ENCODE measurements at places on chromosomes 4 and X.

- DNase-seq, result no peak
Observed at GRCh38 chr4:174332741-174333493, 49.2 kb downstream of the CEP44 start.

DNA sequence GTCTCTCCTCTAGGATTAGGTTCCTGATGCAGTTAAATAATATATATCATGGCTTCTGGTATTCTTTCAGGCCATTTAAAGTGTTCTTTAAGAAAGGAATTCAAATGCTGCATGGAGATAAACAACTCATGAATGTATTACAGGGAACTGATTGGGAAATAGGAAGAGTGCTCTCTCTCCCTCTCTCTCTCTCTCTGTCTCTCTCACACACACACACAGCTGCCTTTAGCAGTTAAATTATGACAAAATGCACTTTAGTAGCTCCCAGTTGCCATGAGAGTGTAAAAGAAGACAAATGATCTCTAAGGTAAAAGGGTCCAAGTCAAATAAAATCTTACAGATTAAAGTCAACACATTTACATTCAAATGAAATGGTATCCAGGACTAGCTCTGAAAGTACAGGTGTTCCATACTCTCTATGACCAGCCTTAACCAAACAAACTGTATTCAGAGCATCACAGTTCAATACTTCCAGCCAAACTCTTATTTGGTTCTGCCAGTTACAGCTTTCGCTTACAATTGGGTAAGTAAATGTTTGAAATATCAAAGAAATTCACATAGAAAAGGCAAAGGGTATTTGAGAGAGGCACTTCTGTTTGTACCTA lies 94.7 kb upstream of the CXXC4 start:
- peak; percentile 40 for DNase-seq

DNA sequence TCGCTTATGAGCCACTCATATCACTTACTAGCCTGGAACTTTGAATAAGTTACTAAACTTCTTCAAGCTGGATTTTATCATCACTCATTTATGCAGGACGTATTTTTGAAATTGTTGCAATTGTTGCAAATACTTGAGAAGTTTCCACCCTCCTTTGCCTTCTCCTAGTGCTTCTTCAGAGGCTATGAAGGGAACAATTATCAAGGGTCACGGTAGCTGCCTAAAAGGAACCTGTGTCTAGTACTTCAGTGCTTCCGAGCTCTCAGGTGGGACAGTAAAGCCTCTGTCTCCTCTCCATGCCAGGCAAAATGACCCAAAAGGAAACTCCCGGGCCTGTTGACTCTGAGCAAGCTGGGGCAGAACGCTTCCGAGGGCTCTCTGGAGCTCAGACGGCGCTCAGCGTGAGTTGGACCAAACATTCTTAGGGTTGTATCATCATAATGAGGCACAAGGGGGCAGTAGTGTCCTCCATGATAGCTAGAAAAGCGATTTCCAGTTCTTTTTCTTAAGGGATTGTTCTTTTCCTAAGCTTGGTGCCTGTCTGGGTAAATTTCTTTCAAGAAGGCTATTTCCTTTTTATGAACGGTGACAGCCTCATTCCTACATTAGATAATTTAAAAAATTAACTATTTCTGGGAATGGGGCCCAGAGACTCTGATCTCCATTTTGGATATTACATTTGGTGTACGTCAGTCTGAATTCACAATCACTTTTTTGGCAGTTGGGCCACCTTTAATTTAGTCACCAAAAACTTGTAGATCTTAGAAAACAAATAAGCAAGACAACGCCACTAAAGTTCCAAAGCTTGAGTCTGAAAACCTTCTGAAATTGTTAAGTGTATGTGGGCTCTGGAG lies 73.1 kb downstream of the PACRGL start:
- peak; percentile 49 for DNase-seq

DNA sequence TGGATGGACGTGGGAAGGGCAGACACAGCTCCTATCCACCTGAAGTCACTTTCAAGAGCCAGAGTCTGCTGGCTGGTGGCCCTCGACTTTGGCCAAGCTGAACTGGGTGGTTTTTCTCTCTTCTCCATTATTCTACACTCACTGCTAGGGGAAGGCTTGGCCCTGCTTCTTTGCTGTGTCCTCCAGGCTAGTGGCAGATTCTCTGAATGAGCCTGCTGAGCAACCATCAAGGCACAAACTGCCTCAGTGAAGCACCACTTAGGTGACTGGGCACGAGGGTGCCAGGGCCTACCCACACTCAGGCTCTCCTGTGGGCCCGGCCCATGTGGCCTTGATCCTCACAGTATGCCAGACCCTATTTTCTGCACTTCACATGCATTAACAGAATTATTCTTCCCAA lies 92.0 kb downstream of the PJA1 start:
- no peak for DNase-seq

GRCh38 chrX:10769696-10770619 lies 149.6 kb upstream of the MID1 start:
- DNase-seq, result peak; percentile 37

DNA sequence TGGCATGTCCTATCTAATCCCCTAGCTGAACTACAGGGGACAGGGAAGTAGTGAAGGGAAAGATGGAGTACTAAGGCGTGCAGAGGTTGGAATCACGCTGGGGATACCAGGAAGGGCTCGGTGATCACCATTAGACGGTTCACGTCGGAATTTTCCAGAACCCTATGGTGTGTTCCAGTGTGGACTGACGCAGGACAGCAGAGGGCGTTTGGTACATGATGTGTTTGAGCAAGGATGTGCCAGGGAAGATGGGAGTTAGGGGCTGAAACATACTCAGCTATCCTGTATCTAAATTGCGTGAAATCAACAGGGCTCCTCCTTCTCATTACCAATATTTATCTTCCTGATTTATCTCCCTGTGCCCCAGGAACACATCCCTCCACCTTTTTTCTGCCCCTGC lies 33.7 kb downstream of the PRPS2 start:
- no peak for DNase-seq

- DNase-seq, result no peak
Observed at GRCh38 chrX:23765449-23765848, 17.5 kb upstream of the SAT1 start.

- DNase-seq, result no peak
Observed at GRCh38 chr4:98803251-98803650, 125.7 kb downstream of the EIF4E start.

GRCh38 chr4:37516057-37516775 lies 170.0 kb downstream of the RELL1 start:
- DNase-seq, result no peak

GRCh38 chr4:77695774-77696173 lies 90.2 kb downstream of the CXCL13 start:
- DNase-seq, result no peak

- no peak for DNase-seq
Observed at GRCh38 chr4:59597536-59598329, 1602.4 kb upstream of the ADGRL3 start.

GRCh38 chr4:115671581-115671980 lies 558.2 kb upstream of the NDST4 start:
- DNase-seq, result no peak

DNA sequence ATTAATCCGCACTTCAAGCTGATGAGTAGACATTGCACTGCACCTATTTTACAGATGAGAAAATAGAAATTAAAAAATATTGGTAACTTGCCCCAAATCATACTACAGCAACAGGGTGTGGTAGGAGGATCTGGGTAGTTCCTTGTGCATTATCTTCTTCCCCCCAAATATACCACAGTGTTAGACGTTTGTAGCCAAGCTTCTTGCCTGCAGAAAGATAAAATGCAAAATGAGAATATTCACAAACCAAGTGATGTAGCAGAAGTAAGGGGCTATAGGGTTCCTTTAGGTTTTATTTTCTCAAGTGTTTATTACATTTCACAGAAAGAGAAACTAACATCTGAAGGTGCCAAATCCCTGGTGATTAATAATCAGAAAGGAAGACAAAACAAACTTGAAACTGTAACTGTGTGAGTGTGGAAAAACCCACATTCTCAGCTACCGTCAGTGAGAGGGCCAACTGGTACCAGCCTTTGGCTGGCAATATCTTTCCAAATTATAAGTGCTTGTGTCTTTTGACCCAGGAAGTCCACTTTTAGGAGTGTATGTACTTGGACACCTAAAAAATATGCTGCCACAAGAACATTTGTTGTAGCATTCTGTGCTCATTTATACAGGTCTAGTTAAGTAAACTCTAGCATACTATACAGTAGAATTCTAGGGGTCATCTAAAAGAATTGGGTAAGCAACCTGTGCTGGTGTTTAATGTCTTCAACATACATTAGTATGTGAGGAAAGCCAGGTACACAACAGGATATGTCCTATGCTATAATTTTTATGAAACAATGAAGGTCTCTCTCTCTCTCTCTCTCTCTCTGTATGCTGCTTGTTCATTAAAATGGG lies 6.7 kb upstream of the CD38 start:
- DNase-seq, result no peak

- no peak for DNase-seq
Observed at GRCh38 chrX:111376897-111377578, 35.0 kb downstream of the DCX start.

DNA sequence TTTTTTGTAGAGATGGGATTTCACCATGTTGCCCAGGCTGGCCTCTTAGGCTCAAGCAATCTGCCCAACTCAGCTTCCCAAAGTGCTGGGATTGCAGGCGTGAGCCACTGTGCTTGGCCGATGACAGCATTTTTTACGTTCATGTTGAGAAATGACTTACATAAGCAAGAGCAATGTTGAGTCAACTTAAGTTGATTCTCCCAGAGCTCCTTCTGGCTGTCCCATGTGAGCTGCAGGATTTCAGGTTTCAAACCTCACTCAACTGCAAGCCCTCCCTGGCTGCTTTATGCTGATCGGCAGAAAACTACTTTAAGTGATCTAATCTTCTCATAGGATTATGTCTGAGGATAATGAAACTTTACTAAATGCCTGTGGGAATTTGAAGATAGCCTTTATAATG lies 86.8 kb downstream of the GC start:
- no peak for DNase-seq

- no peak for DNase-seq
Observed at GRCh38 chr4:177717407-177717806, 275.2 kb upstream of the AGA start.

- DNase-seq, result peak; percentile 11
Observed at GRCh38 chr4:116705466-116705865, 379.9 kb downstream of the TRAM1L1 start.

DNA sequence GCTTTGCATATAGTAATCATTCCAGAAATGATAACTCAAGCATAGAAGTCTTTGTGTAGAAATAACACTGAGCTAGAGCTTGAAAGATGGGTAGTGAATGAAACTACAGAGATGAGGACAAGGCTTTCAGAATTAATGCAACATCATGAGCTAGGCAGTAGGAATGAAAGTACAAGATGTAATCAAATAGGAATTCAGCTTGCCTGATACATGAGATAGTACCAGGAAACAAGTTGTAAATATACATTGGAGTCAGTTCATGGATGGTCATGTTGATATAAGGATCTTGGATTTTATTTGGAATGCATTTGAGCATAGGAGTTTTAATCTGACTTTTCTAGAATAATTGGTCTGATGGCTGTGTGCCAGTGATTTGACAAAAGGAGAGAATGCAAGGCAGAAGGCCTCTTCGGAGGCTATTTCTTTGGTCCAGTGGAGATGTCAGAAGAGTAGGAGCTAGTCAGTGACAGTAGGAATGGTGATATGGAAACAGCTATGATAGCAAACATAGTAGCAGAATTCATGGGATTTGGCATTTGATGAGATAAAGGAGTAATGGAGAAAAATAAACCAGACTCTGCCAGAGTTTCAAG lies 206.4 kb upstream of the PACRGL start:
- no peak for DNase-seq
